NCI-H2081 (cell line): ENCODE measurements at places on chromosomes 5 and 9.

DNA sequence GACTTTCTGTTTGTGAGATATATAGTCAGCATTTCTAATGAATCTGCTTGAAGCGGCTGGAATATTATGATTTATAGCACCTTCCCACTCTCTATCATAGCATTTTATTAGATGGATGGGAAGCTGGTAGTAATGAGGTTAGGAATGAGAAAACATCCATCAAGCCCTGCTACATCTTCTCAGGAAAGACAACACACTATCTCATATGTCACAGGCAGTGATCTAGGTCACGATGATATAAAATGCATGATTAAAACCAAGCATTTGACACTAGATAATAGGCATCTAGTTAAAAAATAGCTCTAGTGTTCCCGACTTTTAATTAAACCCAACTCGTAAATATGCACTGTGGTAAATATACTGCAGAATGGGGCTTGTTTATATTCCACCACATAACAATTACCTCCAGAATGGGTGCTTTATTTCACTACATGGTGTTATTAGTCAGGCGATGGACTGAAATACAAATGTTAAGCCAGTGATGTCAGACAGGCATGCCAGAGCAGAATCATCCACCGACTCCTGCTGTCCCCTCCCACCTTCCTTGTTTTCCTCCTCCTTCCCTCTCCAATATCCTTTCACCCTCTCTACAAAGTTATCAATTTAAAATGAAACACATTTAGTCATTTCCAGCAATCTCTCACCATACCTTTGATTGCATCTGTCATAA, 286.8 kb downstream of the SPATA31D1 start:
- DNase-seq: no peak

- no peak for DNase-seq
These were observed 403.2 kb downstream of the KIF4B start for GRCh38 chr5:155416765-155417164.

GRCh38 chr5:147558826-147559225, 49.0 kb upstream of the DPYSL3 start:
- DNase-seq: peak; percentile 66

GRCh38 chr5:14684757-14685156, 20.2 kb downstream of the OTULIN start:
- DNase-seq: no peak

- no peak for DNase-seq
These were observed 88.6 kb upstream of the FANCC start for GRCh38 chr9:95406121-95406520.
